Left hindlimb (tissue), 1 donor: ENCODE measurements at places on chromosomes 16 and 17.

DNA sequence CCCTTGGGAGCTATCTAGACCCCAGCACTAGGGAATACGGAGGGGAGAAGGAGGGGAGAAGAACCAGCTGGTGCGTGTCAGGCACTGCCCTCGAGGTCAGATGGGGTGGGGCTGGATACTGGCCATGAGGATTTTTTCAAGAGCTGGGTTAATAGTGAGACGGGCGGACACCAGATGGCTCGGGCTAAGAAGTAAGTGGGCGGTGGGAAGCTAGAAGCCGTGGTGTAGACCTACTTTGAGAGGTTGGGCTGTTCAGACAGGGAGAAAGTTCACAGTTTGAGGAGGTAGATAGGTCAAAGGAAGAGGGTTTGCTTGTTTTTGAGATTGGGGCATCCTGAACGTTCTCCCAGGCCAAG, 303.8 kb downstream of the SEC14L1 start:
- peak; percentile 45 for DNase-seq

DNA sequence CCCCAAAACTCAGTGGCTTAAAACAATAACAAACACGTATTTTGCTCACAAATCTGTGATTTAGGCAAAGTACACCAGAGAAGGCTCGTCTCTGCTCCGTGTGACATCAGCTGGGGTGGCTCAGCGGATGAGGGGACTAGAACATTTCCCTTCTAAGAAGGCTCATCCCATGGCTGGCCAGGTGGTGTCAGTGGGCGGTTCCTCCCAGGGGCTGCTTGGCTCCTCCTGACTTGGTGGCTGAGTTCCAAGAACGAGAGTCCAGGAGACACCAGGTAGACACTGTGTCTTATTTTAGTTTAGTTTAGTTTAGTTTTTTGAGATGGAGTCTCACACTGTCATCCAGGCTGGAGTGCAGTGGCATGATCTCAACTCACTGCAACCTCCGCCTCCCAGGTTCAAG, 5.6 kb upstream of the CHMP6 start:
- DNase-seq = peak; percentile 15

- no peak for DNase-seq
Observed at GRCh38 chr17:81179861-81180260, 13.8 kb upstream of the AATK start.

GRCh38 chr16:19380328-19380727, 37.4 kb upstream of the TMC5 start:
- DNase-seq = no peak

- DNase-seq = no peak
Observed at GRCh38 chr16:16909126-16909525, 530.2 kb downstream of the NPIPA7 start.

DNA sequence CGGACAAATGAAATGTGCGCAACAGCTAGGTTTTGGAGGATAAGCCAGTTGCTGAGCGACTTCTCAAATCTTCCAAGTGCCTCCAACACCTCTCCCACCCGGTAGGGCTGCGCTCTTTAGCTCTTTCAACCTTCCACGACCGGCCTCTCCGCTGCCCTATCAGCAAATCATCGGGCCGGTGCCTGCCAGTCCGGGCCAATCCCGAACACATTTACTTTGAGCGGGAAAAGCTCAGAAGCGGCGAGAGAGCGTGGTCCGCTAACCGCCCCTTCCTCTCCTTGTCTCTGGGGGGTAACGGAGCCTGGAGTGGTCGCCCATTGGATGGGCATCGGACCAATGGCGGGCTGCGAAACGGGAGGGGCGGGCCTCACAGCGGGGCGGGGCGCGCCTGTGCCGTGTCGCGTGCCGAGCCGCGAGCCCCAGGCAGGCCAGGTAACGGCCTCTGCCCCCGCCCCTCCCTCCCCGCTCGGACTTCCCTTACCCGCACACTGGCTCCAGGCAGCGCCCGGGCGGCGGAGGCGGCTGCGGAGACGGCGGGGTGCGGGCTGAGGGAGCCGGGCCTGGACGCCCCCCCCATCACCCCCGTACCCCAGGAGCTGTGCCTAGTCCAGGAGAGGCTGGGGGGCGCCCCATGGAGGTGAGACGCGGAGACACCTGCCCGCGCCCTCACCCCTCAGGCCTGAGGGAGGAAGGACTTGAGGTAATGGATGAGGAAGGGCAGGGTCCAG, at the start of gene MEIOC:
TSS of gene MEIOC (plus strand) at position 486 of the 728 bp plus-strand sequence. CDS start at position 632, 146 bp downstream.
- DNase-seq = peak; percentile 55

DNA sequence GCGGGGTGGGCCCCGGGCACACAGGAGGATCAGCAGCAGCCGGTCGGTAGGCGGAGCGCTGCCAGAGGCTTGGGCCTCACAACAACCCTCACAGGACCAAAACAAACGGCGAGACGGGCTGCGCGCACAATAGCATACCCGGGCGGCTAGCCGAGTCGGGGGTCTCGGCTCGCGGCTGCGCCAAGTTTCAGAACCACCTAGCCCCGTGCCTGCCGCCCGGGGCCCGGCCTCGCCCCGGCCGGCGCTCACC, 732 bp downstream of the ULK2 start:
- DNase-seq = peak; percentile 74

DNA sequence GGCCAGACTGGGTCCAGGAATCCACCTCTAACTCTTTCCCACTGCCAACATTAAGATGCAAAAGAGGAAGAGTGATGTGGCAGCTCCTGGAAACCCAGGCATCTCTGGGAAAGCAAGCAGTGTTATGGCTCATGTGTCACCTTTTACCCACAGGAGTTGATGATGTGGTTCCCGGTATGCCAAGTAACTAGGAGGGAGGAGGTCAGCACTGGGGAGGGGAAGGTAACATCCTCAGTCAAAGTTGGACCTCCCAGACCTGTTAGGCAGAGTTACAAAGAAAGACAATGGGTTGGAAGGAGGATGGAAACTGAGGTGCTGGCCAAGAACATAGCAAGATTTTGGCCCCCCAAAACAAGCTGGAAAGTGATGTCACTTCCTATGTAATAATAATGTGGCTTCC, 11.4 kb downstream of the KRABD2 start:
- DNase-seq = no peak

- DNase-seq = no peak
Observed at GRCh38 chr16:3029491-3030221, 5.8 kb downstream of the THOC6 start.

DNA sequence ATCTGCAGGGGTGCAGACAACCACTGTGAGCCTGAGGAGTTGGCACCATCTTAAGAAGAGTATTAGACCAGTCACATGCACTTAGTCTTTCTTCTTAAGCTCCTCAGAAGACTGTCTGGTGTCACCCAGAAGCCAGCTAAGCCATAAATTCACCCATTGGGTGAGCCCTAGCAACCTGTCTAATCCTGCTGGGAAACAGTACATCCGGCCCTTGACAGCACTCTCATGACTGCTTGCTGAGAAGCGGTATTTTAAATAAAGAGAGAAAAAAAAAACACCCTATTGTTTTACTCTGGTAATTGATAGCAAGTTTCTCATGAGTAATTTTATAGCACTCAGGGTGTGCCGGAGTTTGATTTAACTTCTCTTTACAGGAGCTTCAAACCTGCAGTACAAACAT, 134.7 kb downstream of the SOX9 start:
- no peak for DNase-seq

DNA sequence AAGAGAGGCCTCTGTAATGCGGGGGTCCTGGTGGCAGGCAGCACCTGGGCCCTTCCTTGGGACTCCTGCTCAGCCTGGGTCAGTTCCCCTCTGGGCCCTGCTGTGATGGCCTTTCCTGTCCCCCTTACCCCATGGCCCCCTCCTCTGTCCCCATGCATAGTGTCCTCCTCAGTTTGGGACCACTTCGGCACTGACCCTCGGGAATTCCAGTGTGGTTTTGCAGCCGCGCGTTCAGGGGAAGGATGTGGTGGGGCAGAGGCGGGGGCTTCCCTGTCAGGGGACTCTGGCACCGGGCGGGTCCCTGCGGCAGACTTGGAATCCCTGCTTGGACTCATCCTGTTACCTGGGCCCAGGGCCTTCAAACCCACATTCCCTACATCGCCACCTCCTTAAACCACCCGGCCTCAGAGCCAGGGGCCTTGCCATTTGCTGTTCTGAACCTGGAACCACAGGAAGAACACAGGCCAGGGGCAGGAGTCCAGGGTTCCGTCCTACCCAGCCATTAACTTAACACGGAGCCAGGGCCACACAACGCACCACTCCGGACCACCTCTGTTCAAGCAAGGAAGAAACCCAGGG, 31.4 kb upstream of the EIF1 start:
- no peak for DNase-seq

DNA sequence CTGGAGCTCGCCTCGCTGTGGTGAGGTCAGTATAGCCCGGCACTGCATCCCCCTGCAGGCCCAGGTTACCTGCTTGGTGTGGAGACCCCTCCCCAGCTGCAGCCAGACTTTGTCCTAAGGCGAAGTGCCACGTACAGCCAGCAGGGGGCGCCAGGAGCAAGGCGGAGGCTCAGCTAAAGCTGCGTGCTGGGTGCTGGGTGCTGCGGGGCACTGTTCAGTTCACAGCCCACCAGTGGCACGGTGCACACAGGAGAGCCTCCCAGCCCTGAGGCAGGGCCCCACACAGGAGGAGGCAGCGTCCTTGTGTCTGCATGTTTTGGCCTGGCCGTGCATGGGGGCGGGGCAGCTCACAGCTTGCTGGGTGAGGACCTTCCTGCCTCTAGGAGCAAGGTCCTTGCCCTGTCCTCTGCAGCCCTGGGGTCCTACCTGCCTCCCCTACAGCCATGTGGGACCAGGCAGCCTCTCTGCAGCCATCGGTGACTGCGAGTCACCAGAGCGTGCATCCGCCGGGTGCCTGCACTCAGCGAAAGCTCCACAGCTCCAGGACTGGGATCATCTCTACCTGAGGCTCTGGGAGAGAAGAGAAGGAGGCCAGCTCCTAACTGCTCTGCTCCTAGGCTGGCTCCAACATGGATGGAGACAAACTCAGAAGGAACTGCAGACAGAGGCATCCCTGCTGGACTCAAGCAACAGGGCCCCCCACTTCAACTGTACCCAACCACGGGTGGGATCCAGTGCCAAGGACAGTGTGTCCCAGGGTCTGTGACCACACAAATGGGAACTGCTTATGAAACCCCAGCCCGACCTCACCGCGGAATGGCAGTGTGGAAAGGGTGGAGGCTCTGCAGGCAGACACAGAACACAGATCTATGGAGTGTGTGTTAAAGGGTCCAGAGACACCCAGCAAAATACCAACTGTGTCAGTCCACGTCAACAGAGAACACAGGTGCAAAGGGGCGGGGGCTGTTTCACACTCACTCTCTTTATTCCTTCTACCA, 19.0 kb downstream of the SLC7A5 start:
- DNase-seq = no peak

GRCh38 chr17:1007310-1008007, 10.5 kb downstream of the TIMM22 start:
- peak; percentile 44 for DNase-seq

DNA sequence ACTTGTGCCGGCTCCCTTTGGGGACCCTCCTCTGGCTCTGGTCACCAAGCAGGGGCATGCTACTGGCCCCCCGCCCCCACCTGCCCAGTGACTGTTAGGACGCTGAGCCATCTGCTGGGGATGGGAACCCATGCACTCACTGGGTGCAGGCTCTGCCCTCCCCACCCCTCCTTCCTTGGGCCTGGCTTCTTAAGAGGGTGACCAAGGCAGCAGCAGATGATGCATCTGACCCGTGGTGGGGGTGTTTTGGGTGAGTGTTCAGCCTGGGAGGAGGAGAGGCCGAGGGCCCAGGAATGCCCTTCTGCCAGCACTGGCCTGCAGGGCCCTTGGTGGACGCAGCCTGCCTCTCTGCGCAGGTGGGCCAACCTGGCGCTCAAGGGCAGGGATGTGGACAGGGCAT, 19.2 kb upstream of the MTSS2 start:
- no peak for DNase-seq

- DNase-seq = no peak
Observed at GRCh38 chr17:40448639-40449261, 5.5 kb downstream of the IGFBP4 start.

DNA sequence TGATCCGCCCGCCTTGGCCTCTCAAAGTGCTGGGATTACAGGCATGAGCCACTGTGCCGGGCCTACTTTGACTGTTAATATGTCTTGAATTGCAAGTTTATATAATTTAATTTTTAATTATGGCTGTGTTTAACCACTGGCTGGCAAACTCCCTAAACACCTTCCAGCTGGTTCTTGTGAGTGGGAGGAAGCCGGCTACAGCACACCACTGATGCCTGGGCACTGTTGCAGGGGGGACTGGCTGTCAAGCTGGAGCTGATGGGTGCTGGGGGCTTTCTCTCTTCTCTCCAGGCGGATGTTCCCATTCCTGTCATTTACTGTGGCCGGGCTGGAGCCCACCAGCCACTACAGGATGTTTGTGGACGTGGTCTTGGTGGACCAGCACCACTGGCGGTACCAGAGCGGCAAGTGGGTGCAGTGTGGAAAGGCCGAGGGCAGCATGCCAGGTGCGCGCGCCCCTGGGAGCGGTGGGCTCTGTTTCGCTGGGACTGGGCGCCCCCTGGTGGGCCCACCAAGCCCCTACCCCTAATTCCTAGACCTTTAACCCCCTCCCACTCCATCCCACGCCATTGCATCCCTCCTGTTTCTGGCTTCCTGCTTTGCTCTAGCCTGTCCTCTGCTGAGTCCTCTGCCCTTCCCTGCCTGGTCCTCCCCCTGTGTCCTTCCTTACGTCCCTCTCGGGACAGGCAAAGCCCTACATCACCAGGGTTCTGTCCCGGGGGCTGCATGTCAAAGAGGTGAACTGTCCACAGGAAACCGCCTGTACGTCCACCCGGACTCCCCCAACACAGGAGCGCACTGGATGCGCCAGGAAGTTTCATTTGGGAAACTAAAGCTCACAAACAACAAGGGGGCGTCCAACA, 9.5 kb downstream of the TBX21 start:
- DNase-seq = no peak

DNA sequence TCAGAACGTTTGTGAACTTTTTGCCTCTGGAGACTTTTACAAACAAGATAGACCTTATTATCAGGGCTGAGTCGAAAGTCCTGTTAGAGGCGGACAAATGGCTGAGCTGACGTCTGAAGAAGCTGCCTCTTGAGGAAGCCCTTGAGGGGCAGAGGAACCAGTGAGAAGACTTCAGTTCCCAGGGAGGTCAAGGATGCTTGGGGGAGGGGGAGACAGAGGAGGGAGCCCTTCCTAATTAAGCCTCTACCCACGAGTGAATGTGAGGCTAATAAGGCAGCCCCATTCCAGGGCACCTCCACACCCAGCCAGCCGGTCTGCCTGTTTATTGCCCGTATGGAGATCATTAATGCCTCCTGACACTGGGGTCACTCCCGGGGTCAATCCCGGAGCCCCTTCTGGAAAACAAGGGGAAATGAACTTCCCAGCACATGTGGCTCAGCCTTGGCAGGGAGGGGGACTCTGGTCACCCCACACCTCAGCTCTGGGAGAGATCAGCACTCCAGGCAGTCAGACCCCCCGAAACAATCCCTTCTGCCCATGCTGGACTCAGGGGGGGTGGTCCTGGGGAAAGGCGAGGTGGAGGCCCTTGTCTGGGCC, 9.2 kb upstream of the TBX4 start:
- DNase-seq = no peak

GRCh38 chr16:26983426-26983825, 83.3 kb upstream of the C16orf82 start:
- no peak for DNase-seq
